Caki2 (cell line): ENCODE measurements at places on chromosomes 13 and 19.

- peak; percentile 59 for DNase-seq
Observed at GRCh38 chr19:44742330-44743061, 6.0 kb upstream of the BCL3 start.

GRCh38 chr19:8600816-8601215 is 9.7 kb downstream of the ADAMTS10 start:
- no peak for DNase-seq

GRCh38 chr19:5434970-5435641 is 20.1 kb upstream of the ZNRF4 start:
- DNase-seq, result peak; percentile 43

- DNase-seq, result peak; percentile 19
Observed at GRCh38 chr19:41265395-41266153, 1.4 kb downstream of the HNRNPUL1 start.

DNA sequence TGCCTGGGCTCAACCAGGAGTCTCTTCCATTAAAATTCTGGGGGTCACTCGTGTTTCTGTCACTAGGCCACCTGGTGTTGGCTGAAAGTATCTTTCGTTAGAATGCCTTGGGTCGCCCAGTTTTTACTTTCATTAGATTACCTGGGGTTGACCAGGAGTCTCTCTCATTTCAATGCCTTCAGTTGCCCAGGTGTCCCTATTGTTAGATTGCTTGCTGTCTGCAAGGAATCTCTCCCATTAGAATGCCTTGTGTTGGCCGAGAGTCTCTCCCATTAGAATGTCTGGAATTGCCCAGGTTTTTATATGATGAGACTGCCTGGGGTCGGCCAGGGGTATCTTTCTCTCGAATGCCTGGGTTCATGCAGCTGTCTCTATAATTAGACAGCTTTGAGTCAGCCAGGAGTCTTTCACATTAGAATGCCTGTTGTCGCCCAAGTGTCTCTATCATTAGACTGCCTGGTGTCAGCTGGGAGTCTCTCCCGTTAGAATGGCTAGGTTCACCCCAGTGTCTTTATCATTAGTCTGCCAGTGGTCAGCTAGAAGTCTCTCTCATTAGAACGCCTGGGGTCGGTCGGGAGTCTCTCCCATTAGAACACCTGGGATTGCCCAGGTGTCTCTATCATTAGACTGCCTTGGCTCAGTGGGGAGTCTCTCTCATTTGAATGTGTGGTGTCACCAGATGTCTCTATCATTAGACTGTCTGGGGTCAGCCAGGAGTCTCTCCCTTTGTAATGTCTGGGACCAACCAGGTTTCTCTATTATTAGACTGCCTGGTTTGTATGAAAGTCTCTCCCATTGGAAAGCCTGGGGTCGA is 1446.8 kb downstream of the UQCRFS1 start:
- DNase-seq, result no peak

DNA sequence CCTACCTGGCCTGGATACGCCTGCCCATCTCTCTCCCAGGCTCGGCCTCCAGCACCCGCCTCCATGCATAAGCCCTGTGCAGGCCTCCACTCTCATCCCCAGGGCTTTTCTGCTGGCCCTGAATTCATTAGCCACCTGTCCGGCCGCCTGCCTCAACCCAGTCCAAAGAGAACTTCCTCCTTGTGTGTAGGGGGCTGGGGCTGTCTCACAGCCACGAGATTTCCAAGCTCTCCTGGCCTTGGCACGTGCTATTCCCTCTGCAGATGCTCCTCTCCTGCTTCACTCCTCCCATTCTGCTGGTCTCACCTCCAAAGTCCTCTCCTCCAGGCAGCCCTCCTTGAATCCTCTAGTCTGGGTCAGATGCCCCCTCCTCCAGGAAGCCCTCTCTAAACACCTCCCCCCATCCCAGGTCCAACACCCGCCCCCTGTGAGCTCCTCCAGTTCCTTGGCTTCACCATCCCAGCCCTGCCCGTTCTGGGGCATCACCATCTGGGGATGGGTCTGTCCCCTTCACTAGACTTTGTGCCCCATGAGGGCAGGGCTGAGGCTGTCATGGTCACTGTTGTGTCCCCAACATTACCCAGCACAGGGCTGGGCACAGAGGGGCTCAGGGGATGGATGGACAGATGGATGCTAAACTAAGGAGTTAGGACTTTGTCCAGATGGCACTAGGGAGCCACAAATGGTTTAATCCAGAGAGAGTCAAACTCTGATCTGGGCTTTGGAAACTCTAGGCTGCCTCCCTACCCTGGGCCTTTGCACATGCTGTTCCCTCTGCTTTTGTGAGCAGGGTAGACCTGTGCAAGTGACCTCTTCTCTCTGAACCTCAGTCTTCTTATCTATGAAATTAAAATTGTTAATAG is 14.8 kb downstream of the MEIS3 start:
- no peak for DNase-seq

- no peak for DNase-seq
Observed at GRCh38 chr13:36188441-36188840, 25.9 kb downstream of the SOHLH2 start.

DNA sequence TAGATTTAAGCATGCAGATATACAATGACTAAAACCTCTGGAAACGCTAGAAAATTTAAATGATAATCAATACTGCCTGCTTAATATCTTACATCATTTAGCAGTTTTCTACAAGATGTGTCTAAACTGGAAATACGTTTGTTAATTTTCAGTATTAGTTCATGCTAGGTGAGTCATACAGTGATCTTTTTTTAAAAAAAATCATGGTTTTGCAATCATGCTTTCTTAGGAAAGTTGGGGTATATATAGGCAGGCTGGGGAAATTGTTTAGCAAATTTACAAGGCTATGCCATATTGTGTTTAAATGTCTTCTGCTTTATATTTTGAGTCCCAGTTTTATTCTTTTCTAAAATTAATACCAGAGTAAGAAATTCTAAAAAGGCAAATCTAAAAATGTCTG is 245.4 kb upstream of the SPRY2 start:
- DNase-seq, result no peak

DNA sequence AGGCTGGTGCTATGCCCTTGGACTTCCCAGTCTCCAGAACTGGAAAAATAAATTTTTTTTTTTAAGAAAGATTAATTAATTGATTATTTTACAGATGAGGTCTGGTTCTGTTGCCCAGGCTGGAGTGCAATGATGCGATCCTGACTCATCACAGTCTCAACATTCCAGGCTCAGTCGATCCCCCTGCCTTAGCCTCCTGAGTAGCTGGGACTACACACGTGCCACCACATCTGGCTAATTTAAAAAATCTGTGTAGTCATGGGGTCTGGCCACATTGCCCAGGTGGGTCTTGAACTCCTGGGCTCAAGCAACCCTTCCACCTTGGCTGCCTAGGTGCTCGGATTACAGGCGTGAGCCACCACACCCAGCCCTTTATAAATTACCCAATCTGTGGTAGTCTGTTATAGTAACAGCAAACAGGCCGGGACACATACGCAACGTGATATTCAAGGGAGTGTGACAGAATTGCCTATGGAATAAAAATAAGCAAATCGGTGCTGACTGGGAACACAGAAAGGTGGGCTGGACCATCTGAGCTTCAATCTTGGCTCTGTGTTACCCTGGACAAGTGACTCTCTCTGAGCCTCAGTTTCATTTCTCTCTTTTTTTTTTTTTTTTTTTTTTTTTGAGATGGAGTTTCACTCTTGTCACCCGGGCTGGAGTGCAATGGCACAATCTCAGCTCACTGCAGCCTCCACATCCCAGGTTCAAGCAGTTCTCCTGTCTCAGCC is 42.8 kb downstream of the PIN1 start:
- DNase-seq, result no peak

DNA sequence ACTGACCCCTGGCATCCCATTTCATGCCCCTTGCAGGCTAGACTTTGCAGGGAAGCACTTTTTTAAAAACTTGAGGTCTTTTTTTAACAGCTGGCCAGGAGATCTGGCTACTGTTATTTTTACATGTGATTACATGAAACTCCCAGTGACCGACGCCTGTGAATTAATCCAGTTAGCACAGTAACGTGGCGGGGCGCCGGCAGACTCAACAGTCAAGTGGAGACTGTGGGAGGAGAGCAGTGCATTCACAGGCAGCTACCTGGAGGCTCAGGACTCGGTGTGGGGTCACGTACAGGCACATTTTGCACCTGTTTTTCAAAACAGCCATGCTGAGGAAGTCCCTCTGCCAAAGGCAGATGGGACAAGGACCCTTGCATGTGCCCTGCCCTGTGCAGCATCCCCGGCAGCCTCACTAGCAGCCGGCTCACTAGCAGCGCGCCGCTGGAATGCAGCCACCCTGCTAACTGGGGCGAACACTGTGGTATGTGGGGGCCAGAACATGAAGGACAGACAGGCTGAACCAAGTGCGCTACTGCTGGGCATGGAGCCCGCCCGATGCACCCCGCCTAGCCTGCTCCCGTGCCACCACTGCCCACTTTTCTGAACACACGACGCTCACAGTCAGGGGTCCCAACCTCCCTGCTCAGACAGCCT is 18.7 kb downstream of the CAPS start:
- DNase-seq, result no peak

GRCh38 chr13:29905845-29906244 is 55.4 kb upstream of the UBL3 start:
- DNase-seq, result peak; percentile 30

DNA sequence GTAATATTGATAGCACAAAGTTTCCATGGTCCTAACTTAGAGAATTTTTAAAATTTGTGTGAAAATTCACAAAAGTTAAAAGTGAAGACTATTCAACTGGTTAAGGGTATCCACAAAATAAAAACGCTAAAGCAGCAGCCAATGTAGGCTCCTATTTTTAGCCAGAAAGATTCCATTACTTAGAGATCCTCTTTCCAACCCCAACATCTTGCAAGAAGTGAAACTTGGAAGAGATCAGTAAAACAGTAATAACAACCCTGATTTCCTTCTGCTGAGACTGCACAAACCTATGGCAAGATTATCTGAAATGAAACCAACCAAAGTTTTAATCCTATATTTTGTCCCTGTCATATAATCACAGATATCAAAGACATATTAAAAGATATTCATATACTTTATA is 8.5 kb downstream of the TBC1D4 start:
- no peak for DNase-seq

DNA sequence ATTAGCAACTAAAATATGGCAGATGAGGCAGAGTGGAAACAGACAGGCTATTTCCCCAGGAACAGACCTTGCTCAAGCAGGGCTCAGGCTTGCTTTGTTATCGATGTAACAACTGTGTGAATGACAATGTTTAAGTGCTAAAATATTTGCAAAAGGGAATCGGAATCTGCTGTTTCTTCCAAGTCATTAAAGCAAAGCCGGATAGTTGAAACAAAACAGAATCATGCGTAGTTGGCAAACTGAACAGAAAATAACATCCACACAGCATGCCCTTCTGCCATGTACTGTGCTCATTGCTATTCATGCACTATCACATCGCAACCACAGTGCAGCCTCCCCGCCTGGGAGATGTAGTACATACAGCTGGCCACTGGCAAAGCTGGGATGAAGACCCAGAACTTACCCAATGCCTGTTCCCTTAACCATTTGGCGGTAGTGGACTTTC is 799.1 kb downstream of the DIAPH3 start:
- no peak for DNase-seq

GRCh38 chr19:35643255-35644205 is 2.0 kb downstream of the ETV2 start:
- peak; percentile 88 for DNase-seq

GRCh38 chr19:892243-892893 is 619 bp downstream of the MED16 start:
- no peak for DNase-seq

DNA sequence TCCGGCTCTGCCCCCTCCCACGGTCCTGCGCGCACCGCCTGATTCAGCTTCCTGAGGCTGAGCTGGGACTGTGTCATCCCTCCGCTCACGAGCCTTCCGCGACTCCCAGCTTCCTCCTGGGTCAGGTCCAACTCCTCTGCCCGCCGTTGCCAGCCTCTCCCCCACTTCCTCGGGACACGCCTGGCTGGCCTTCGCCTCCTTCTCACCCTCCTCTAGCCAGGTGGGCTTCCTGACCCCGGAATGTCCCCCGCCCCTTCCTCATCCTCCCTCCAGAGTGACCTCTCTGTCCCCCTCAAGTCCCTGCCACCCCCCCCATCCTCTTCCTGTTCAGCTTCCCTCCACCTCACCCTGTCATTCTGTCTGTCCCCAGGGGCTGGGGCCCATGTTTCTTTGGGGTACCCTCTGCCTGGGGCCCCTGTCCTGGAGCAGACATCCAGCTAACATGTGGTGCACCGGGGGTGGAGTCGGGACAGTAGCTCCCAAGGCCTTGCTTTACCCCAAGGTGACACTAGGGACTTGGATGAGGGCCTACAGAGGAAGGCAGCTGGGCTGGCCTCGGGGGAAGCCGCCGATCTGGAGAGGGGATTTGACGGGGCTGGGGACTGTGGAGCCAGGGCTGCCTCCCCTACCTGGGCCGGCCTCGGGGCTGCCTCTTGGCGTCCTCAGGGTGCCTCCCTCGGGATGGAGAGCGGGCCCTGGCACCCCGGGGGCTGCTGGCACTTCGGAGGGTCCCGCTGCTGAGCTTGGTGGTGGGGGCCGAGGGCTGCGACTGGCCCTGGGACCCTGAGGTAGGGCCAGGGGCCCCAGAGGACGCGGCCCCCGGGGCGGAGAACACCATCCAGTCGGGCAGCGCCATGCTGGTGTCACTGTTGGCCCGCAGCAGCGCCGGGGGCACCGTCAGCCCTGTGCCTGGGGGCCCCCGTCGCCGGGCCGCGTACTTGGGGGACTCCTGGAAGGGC is 16.5 kb downstream of the SHANK1 start:
- DNase-seq, result peak; percentile 33

- DNase-seq, result no peak
Observed at GRCh38 chr13:99516153-99516929, 15.1 kb downstream of the TM9SF2 start.

GRCh38 chr13:113049981-113050380 is 55.6 kb upstream of the F7 start:
- no peak for DNase-seq

GRCh38 chr13:84393981-84394625 is 511.8 kb upstream of the SLITRK1 start:
- DNase-seq, result no peak

GRCh38 chr13:111359930-111360329 is 39.5 kb downstream of the TEX29 start:
- DNase-seq, result no peak

GRCh38 chr19:42497492-42498168 is 30.7 kb downstream of the CEACAM1 start:
- DNase-seq, result no peak

DNA sequence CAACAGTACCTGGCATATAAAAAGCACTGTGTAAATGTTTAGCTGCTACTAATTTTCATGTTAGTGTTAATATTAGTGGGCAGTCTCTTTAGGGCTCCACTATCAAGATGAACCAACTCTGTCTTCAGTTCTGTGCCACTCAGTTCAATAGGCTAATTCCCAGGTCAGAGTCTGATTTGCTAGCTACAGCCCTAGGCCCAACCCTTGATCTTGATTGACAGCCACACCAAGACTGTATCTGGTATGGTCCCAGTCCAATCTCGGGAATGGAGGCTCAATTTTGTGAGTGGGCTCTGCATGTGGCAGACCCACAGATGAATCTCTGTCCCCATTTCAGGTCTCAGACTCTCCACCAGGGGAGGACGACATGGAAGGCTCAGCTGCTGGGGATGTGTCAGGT is 46.1 kb downstream of the MAP4K1 start:
- no peak for DNase-seq

- no peak for DNase-seq
Observed at GRCh38 chr13:59445812-59446211, 717.9 kb downstream of the DIAPH3 start.
